ENCODE measurements at places on chromosomes 1 and 21.
A peak's percentile ranks its signal among the peaks of the same experiment; 100 is the strongest.

DNA sequence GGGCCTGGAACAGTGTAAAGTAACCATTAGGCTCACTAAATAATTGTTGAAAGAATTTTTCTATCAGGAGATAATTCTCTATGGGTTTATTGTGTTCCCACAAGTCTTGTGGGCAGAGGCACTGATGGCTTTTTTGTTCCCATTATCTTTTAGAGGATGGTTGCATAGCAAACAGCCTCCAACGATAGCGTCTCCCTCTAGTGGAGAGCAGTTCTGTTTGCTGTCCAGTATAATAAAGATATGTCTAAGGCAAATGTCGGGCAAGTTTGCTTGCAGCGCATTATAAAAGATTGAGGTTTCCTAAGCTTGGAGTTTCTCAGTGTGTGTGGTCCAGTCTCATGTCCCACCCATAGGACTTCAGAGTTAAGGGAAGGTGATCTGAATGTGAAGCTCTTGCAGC is 1.3 kb upstream of the SLC6A17 start:
- H3K27me3 ChIP-seq, result peaks cover 44% of the 10 kb centered on the region
- no peak overlapping the region for H3K4me3 ChIP-seq
- DNase-seq, result no peak

GRCh38 chr1:232422898-232423297 is 207.0 kb downstream of the SIPA1L2 start:
- no peak overlapping the region for H3K27ac ChIP-seq
- H3K4me1 ChIP-seq, result no peaks in the 10 kb centered on the region
- no peaks in the 10 kb centered on the region for H3K36me3 ChIP-seq
- no peak overlapping the region for H3K4me3 ChIP-seq

DNA sequence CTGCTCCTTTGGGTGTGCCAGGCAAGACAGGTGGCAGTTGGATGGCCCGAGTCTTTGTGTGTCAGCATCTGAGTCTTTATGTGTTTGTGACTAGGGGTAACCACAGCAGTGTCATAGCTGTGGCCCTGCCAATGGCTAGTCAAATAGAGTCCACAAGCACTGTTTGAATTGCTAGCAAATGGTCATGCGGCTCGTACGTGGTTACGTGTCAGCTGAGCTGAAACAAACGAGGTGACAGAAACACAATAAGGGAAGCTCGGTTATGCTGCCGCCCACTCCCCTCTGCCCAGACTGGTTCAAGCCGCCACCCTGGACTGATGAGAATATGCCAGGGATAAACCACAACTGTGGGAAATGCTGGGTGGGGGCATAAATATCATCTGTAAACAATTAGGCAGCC is 174.3 kb upstream of the LMO4 start:
- H3K4me1 ChIP-seq, result peaks cover 17% of the 10 kb centered on the region

- H3K27ac ChIP-seq, result no peak overlapping the region
- H3K27me3 ChIP-seq, result peaks cover 6% of the 10 kb centered on the region
- no peak overlapping the region for H3K4me3 ChIP-seq
Observed at GRCh38 chr1:224852901-224853568, 76.4 kb upstream of the DNAH14 start.

DNA sequence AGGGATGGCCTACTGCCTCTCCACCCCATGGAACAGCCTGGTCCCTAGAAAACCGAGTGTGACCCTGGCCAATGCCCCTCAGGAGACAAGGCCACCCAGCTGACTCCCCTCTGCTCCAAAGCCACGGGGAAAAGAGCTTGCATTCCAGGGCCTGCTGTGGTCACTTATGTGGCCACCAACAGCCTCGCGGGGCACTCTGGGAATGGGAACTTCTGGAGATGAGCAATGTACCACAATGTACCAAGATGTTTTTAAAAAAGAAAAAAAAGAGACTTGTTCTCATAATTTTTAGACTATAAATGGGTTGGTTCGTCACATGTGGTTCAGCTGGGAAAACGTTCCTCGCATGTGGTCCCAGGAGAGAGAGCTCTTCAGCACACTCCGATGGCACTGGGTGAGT is 62.8 kb downstream of the SLC66A1 start:
- H3K27me3 ChIP-seq, result no peaks in the 10 kb centered on the region
- no peak overlapping the region for H3K27ac ChIP-seq
- H3K4me3 ChIP-seq, result no peak overlapping the region
- peaks cover 36% of the 10 kb centered on the region for H3K4me1 ChIP-seq
- peaks cover 27% of the 10 kb centered on the region for H3K36me3 ChIP-seq
- DNase-seq, result no peak

DNA sequence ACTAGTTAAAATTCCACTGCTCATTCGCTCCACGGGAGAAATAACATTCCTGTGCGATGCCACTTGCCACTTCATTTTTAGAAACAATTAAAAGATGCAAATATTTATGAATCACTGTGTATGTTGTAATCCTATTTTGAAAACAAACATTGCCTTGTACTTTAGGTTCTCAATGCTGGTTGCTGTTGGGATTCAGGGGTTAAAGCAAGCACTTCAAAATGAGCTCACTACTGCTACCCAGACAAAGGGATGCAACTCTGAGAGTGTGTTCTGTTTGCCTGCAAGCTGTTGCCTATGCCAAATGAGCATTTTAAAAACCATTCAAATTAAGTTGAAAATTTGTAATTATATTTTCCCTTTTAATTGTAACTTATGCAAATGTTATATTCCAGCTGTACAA is 87.5 kb downstream of the RWDD3 start:
- no peak overlapping the region for H3K4me3 ChIP-seq
- H3K36me3 ChIP-seq, result no peaks in the 10 kb centered on the region
- DNase-seq, result no peak
- H3K27ac ChIP-seq, result no peak overlapping the region

- peaks cover 35% of the 10 kb centered on the region for H3K4me1 ChIP-seq
- DNase-seq, result no peak
- no peak overlapping the region for H3K27ac ChIP-seq
- H3K27me3 ChIP-seq, result peaks cover 6% of the 10 kb centered on the region
- no peak overlapping the region for H3K4me3 ChIP-seq
Observed at GRCh38 chr1:151820940-151821339, 10.7 kb downstream of the RORC start.

- H3K4me3 ChIP-seq, result peak overlapping the region; percentile 75
- peaks cover 21% of the 10 kb centered on the region for H3K4me1 ChIP-seq
Observed at GRCh38 chr1:205440476-205441317, 15.1 kb downstream of the BLACAT1 start.

GRCh38 chr1:88016947-88017346 is 667.1 kb upstream of the PKN2 start:
- H3K36me3 ChIP-seq, result no peaks in the 10 kb centered on the region
- H3K27ac ChIP-seq, result no peak overlapping the region
- H3K4me1 ChIP-seq, result no peaks in the 10 kb centered on the region

GRCh38 chr1:58718435-58718834 is 18.6 kb upstream of the MYSM1 start:
- no peak overlapping the region for H3K4me3 ChIP-seq
- peaks cover 16% of the 10 kb centered on the region for H3K4me1 ChIP-seq
- no peaks in the 10 kb centered on the region for H3K36me3 ChIP-seq
- no peak overlapping the region for H3K27ac ChIP-seq

DNA sequence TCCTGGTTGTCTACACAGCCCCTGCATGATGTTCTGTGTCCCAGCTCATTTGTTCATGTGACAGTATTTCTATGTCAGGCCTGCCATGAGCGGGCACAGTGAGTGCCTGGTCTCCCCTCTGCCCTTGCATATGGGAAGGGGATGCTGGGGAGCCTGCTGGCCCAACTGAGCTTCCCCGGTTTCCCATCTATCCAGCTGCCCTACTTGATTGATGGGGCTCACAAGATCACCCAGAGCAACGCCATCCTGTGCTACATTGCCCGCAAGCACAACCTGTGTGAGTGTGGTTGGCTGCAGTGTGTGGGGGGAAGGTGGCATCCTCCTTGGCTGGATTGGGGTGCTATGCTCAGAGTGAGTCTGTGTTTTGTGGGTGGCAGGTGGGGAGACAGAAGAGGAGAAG is 1.5 kb downstream of the GSTM4 start:
- no peak for DNase-seq
- no peak overlapping the region for H3K27ac ChIP-seq
- H3K36me3 ChIP-seq, result no peaks in the 10 kb centered on the region
- H3K4me1 ChIP-seq, result peaks cover 9% of the 10 kb centered on the region
- peaks cover 9% of the 10 kb centered on the region for H3K27me3 ChIP-seq

GRCh38 chr1:206080026-206080820 is 27.2 kb downstream of the RHEX start:
- DNase-seq, result no peak
- no peaks in the 10 kb centered on the region for H3K36me3 ChIP-seq
- H3K4me1 ChIP-seq, result peaks cover 13% of the 10 kb centered on the region
- no peaks in the 10 kb centered on the region for H3K27me3 ChIP-seq
- no peak overlapping the region for H3K4me3 ChIP-seq
